ENCODE measurements at places on chromosomes 16 and 17. TPM values are rescaled to one million over a fixed set of nuclear protein-coding genes. Genes with fewer than 3 reads are reported as not detected.

The KRTAP1-3 gene
- total RNA-seq, result not detected

The PMP22 gene
- not detected for total RNA-seq

The CD79B gene
- total RNA-seq, result 37.2 TPM

The TP53TG3 gene
- total RNA-seq, result not detected

The G6PC1 gene
- not detected for total RNA-seq

The TP53TG3F gene
- not detected for total RNA-seq

The SRCAP gene
- 72.5 TPM for total RNA-seq

The IQCK gene
- 1.8 TPM for total RNA-seq

The FNDC8 gene
- not detected for total RNA-seq

The DGKE gene
- total RNA-seq, result 31.8 TPM

The NDRG4 gene
- total RNA-seq, result 0.91 TPM

The DOC2A gene
- not detected for total RNA-seq

The NXPH3 gene
- not detected for total RNA-seq

The ELP5 gene
- total RNA-seq, result 44.5 TPM

The CCL1 gene
- total RNA-seq, result 0.58 TPM

The KCNAB3 gene
- 11.0 TPM for total RNA-seq

The CACNG3 gene
- total RNA-seq, result not detected

The UMOD gene
- total RNA-seq, result not detected

The DPEP2 gene
- 12.9 TPM for total RNA-seq

The JPT2 gene
- total RNA-seq, result 45.1 TPM

The RPL23 gene
- 1,429 TPM for total RNA-seq

The TEX19 gene
- not detected for total RNA-seq

The CDH5 gene
- total RNA-seq, result not detected

The DNAH2 gene
- not detected for total RNA-seq

The CALB2 gene
- total RNA-seq, result not detected

The ESRP2 gene
- 0.07 TPM for total RNA-seq

The CNGB1 gene
- not detected for total RNA-seq

The C16orf86 gene
- total RNA-seq, result 4.8 TPM

The ODAD4 gene
- 0.89 TPM for total RNA-seq

The TBC1D26 gene
- total RNA-seq, result not detected

The GINS2 gene
- 31.8 TPM for total RNA-seq

The TNP2 gene
- not detected for total RNA-seq

The CTRB2 gene
- total RNA-seq, result not detected

The OR1A1 gene
- total RNA-seq, result not detected

The ZBTB4 gene
- total RNA-seq, result 29.5 TPM

The KRTAP9-4 gene
- total RNA-seq, result not detected

The RHBDL1 gene
- total RNA-seq, result 1.3 TPM

The KRTAP9-2 gene
- not detected for total RNA-seq

The TMEM204 gene
- 64.2 TPM for total RNA-seq

The SLC5A10 gene
- not detected for total RNA-seq

The GPR179 gene
- total RNA-seq, result not detected

The ELMO3 gene
- 6.5 TPM for total RNA-seq

Data from activated naive CD4-positive, alpha-beta T cell treated with anti-CD3 and anti-CD28 coated beads, Interleukin-2, amount 10 ng/mL, durations not matched to agents 5 hours and 36 hours (primary cell).